Iris pigment epithelial cell (primary cell): ENCODE measurements at places on chromosomes 12 and 14.

- DNase-seq: no peak
Measured at GRCh38 chr14:98099527-98099926, 1172.5 kb downstream of the BCL11B start.

DNA sequence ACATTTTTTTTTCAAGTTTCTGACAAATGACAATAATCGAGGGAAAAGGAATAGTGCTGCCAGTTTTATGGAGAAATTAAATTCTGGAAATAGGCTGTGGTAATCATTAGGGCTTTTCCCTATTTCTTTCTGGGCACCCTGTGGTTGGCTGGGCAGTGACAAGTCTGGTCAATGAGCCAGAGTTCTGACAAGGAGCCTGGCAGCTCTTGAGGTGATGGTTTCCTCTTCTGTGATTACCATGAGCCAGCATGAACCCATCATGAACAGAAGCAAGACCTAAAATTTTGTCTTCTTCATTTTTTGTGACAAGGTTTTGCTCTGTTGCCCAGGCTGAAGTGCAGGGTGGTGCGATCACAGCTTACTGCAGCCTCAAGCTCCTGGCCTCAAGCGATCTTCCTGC, 115.8 kb downstream of the TRAFD1 start:
- no peak for DNase-seq

- peak; percentile 52 for DNase-seq
Measured at GRCh38 chr14:91415794-91416743, 1.6 kb downstream of the CCDC88C start.

DNA sequence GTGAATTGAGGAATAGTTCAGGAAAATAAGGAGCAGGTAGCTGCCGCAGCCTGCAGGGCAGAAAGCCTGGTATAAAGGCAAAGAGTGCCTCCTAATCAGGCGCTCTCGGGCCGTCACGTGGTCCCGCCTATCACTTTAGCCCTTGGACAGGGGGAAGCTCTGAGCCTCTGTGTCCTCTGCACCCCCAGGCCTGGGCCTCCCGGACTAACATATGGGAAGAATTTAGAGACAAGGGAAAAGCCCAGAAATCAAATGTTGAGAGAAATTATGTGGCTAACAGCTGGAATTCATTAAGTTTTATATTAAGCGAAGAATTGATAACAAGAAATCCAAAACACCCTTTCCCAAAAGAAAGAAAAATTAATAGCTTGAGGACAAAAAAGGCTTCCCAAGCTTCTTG, 417.7 kb downstream of the ATP23 start:
- no peak for DNase-seq

DNA sequence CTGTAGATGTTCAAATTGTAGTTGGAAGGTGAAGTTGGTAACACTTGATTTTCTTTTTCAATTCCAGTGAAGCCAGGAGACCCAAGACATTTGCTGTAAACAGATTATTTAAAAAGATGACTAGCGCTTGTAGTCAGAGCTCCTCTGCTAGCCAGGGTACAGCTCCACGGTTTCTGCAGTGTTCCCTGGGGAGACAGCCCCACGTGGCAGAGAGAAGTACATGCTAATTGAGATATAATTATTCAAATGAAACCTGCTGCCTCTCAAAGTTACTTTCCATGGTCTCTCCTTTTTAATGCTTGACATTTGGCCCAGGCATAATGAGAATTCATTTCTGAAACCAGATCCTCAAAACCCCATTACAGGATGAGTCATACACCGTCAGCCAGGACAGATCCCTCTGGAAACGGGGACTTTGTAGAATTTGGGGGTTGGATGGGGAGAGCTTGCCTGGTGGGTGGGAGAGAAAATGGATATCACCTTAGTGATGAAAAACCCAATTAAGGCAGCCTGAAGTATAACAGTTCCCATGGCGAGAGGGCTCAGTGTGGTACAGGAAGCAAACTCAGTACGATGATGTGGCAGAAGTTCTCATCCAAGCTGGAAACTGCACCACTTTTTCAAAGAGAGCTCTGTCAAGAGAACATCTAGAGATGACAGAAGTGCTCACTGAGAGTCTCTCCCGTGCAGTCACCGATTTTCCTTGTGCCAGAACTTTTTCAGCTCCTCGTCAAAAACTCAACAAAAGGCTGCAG, 637.7 kb upstream of the TMEM132C start:
- no peak for DNase-seq

DNA sequence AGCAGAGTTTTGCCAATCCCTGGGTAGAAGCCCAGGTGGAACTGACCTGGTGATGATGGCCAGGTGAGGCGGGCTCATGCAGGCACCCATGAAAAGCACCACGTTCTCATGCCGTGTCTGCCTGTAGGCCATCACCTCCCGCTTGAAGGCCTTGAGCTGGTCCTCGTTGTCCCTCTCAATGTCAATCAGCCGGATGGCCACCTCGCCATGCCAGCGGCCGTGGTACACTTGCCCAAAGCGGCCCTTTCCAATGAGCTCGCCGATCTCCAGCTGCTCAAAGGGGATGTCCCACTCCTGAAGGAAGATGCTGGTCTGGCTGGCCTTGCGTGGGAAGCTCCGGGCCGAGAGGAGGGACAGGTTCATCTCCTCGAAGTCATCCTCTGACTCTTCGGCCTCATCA, 163.4 kb upstream of the NOS1 start:
- no peak for DNase-seq

DNA sequence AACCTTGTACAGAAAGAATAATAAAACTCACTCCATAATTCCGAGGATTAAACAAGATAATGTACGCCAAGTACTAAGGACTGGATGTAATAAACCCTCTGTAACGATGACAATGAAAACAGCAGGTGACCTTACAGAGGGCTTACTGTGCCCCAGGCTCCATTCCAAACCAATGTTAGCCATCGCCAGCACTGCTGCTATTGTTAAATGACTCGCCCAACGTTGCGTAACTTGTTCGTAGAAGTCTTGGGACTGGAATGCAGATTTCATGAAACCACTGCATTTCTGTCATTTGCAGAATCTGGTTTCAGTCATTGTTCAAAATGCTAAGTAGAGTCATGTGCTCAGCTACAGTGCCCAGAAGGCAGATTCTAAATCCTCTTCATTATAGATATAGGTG, 728 bp upstream of the STON2 start:
- DNase-seq: peak; percentile 91

DNA sequence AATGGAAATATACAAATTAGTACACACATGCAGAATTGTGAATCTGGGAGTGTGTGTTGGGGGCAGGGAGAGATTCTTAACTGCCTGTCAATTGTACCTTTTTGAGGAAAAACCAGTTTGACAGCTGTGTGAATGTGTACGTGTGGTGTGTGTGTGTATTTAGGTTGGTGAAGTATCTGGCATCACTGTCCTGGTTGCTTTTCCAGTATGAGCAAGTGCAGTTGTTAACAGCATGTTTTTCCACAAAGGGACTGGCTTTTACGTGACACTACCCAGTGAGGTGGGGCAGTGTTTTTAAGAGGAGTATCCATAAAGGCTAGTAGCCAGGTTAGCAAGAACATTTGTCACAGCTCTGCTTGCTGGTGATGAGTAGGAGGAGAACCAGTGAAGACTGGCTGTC, 56.1 kb downstream of the DAAM1 start:
- no peak for DNase-seq

- no peak for DNase-seq
Measured at GRCh38 chr14:71648725-71649124, 283.5 kb upstream of the RGS6 start.

GRCh38 chr12:130456375-130457199, 118.9 kb downstream of the PIWIL1 start:
- DNase-seq: no peak

GRCh38 chr14:69358233-69358963, 39.7 kb downstream of the ERH start:
- no peak for DNase-seq

DNA sequence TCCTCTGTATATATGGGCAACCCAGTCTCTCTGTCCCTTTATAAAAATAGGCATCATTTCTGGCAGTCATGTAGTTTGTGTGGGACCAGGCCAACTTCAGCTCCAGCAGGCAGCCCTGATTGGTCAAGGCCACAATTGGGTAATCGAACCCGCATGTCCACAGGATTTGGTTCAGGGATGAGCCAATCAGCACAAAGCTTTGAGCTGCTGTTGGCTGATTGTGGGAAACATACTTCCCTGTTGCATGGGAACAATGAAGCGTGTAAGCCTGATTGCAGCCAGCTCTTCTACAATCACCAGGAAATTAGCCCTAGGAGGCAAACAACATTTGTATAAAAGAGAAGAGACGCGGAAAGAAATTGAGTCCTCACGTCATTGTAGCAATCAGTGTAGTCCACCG, 328.6 kb downstream of the PCNX1 start:
- no peak for DNase-seq

- no peak for DNase-seq
Measured at GRCh38 chr12:127306604-127307215, 960.3 kb upstream of the TMEM132C start.

DNA sequence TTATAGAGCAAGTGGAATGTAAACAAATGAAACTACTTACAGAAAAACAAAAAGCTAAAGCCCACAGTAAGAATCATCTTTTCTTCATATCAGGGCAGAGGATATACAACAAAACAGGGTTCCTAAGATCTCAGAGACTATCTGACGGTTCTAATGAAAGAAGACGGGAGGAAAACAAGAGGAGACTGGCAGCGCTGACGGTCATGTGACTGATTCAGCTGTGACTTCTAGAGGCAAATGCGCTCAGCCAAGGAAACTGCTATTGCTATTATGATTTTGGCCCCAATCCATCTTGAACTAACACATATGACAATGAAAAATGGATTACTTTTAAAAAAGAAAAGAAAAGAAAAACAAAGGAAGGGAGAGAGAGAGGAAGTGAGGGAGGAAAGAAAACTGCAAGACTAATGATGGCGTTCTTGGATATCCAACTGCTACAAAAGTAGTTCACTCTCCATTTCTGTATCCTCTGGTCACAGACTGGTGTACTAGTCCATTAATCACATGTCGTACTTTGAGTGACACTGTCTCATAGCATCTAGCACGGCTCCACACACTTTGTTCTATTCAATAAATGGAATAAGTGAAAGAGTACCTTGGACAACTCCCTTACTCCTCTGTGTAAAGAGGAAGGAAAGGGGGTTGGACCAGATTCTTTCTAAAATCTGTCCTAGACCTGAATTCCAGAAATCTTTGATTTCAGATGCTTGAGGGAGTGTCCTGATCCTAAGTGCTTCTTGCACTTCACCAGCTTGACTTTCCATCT, 119.3 kb downstream of the DAD1 start:
- DNase-seq: no peak

DNA sequence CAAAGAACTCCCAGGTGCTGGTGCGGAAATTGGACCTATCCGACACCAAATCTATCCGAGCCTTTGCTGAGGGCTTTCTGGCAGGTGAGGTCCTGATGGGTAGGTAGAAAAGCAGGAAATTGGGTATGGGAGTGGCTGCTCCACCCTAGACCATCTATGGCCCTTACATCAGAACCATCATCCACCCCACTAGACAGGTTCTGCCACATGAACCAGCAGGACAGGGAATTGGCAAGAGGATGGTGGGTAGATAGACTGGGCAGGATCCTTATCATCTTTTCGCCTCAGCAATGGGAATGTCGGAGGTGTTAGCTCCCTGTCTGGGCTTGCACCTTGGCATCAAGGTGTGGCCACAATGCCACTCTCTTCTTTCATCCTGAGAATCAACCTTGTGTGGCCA, 23.5 kb downstream of the RDH12 start:
- DNase-seq: no peak

- no peak for DNase-seq
Measured at GRCh38 chr12:80979251-80979650, 41.5 kb upstream of the LIN7A start.
